ENCODE measurements at places on chromosomes 4 and X.

- peak; percentile 82 for DNase-seq
Measured at GRCh38 chrX:153726286-153727122, 1.8 kb downstream of the ABCD1 start.

DNA sequence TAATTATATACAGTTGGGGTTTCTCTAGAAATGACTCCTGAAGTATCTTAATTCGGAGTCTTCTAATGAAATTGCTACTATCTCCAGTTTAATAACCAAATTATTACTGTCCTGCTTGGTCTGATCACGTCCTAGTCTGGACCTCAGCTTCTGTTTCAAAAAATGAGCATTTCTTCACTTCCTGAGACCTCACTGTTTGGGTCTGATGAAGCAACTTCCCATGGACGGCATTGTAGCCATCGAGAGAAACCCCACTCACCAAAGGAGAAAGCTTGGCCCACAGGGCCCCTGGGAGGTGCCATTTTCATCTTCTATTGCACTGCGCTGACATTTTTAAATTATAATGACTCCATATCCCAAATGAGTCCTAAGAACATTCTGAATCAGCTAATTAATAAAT, 178.0 kb downstream of the MGST2 start:
- DNase-seq = no peak

DNA sequence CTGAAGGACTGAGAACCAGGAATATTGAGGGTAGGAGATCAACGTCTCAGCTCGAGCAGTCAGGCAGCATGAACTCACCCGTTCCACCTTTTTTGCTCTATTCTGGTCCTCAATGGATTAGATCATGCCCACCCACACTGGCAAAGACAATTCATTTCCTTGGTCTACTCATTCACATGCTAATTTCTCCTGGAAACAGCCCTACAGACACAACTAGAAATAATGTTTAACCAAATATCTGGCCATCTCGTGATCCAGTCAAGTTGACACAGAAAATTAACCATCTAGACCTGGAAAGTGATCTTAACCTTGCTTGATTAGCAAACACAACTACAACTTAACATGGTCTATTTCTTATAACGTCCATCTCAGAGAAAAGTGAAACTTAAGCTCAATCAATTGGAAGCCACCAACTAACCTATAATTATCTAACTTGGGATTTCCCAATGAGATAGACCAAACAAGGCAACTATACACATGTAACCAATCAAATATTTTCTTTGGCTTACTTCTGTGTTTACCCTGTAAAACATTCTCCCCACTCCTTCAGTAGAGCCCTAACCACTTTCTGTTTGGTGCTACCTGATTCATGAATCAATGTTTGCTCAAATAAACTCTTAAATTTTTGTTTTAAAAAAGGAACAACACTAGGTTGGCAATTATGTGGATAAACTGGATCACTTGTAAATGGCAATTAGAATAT, 69.7 kb upstream of the MAMLD1 start:
- DNase-seq = no peak

DNA sequence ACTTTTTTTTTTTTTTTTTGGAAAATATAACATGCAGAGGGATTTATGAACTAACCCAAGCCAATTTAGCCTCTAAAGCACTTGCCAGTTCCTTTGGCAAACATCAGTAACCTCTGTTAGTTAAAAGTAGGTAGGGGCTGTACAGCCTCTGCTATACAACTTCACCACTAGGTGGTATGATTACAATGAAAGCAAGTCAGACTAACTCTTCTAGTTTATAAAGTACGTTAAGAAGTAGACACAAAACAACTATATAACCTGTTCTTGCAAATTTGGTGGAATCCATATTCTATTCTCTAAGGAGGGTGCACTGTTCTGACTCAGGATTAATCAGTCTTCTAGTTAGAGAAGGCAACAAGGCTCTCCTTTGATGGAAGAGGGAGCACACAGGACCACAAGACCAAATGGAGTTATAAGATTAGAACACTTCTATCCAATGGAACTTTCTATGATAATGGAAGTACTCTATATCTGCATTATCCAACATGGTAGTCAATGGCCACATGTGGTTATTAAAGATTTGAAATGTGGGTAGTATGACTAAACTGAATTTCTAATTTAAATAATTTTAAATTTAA, 12.8 kb downstream of the AIMP1 start:
- peak; percentile 25 for DNase-seq

DNA sequence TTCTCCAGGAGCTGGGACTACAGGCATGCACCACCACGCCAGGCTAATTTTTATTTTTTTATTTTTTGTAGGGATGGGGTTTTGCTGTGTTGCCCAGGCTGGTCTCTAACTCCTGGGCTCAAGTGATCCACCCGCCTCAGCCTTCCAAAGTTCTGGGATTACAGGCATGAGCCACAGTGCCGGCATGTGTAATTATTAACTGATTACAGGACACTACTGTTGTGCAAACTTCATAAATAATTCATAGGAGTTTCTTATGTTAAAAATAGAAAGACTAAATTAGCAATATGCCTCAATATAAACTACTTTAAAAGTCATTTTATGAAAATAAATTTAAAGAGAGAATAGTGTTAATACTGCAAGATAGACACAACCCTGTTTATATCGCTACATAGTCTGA, 221.9 kb downstream of the SNCA start:
- DNase-seq = no peak

GRCh38 chr4:142549248-142549647, 296.9 kb downstream of the INPP4B start:
- no peak for DNase-seq

DNA sequence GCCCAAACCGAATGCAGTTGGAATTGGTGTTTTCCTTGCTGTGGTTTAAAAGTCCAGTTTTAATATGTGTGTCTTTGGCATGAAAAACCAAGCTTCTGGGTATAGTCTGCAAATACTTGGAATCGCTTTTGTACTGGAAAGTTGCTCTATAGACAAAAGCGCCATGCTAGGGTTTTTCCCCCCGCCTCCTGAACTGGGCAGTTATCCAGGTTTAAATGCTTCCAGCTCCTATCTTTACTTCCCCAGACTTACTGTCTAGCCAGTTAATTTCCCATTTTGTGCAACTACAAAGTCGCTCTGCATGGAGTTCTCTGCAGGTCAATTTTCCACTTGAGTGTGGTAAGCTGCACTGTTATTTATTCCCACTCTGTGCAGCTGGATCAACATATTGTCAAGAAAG, 2.7 kb downstream of the RASL11B start:
- no peak for DNase-seq

DNA sequence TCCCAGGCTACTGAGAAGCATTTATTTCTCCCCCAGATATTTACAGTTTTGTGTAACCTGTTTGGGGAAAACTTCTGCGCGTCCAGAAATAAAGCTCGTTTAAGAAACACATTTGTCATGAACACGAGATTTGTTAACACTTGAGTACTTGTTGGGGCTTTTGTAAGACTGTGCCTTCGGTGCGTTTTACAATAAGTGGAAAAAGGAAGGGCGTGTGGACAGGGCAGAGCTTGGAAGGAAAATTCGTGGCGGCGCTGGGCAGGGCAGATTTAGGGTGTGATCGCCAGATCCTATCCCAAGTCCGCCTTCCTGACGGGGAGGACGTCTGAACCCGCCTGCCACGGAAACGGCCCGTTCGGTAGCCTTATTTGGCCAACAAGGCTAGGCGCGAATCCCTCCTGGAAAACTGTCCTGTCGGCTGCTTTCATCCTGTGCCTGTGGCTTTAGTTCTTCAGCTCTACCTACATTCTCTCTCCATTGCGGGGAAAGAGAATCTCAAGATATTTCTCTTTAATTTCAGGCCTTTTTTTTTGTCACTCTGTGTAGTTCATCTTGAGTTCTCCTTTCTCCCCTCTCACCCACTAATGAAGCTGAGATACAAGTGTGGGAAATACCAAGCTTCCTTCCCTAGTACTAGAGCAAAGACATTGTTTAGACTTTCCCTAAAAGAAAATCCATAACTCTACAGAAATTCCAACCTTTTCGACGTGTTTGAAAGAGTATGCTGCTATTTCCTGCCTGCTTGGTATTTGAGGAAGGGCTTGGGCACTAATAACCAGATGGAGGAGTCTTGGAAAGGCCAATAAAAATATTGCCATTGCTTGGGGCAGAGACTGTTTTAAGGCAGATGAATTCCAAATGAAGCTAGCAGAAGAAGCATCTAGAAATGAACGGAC, 982 bp downstream of the PDLIM5 start:
- DNase-seq = peak; percentile 12

GRCh38 chrX:110004215-110004614, 1.3 kb downstream of the TMEM164 start:
- DNase-seq = no peak

- DNase-seq = no peak
Measured at GRCh38 chr4:89196056-89196674, 84.8 kb downstream of the TIGD2 start.

- DNase-seq = no peak
Measured at GRCh38 chrX:118730500-118731247, 3.3 kb downstream of the IL13RA1 start.

DNA sequence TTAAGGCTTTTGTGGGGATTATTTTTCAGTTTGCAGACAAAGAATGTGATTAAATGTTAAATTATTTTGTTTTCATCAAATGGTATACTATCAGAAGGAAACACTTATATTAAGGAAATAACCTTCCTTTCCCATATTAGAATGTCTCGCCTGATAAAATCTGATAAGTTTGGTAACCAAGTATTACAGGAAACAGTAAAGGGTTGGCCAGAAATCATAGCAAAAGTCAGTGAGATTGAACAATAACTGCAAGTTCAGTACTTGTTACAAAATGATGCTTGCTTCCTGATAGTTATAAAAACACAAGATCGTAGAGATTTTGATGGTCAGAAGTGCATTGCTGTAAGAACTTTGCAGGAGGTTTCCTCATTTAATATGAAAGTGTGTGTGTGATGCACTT, 40.5 kb downstream of the FABP2 start:
- DNase-seq = no peak

GRCh38 chr4:148782284-148782683, 340.1 kb upstream of the NR3C2 start:
- DNase-seq = no peak

DNA sequence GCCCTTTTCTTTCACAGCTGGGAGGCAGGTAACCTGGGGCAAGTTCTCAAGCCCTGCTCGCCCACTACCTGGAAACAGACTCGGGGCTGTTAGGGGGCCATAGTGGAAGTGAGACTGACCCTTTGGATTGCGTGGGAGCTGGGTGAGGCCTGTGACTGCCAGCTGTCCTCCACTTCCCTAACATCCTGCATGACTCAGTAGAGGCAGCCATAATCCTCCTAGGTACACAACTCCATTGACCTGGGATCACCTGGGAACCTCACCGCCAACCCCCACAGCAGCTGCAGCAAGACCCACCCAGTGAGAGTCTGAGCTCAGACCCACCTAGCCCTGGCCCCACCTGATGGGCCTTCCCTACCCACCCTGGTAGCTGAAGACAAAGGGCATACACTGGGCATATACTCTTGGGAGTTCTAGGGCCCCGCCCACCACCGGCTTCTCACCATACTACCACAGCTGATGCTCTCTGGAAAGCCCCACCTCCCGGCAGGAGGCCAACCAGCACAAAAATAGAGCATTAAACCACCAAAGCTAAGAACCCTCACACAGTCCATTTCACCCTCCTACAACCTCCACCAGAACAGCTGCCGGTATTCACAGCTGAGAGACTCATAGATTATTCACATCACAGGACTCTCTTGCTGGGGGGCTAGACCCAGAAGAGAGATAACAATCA, 61.1 kb upstream of the DCTD start:
- DNase-seq = no peak

- DNase-seq = peak; percentile 20
Measured at GRCh38 chrX:56248492-56248891, 16.3 kb downstream of the KLF8 start.

Data from germinal center (tissue), 1 donor.